ENCODE measurements at places on chromosomes 3 and 15.

DNA sequence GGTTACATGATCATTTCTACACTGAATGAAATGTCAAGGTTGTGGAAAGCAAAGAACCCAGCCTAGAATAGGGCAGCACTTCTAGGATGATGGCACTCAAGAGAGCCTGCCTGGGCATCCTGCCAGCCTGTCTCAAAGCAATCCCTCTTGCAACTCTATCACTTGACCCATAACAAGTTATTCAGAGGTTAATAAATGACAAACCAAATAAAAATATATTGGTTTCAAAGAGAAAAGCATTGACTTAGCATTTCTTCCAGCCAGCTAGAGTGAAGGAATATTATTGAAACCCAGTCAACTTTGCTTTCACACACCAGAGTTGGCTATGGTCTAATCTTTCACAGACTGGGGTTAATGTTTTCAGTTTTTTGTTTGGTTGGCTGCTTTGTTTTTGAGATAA lies 214.6 kb upstream of the UBE2E2 start:
- ATAC-seq: no peak

- no peak for ATAC-seq
These were observed 907.4 kb downstream of the MCTP2 start for GRCh38 chr15:95138604-95139270.

DNA sequence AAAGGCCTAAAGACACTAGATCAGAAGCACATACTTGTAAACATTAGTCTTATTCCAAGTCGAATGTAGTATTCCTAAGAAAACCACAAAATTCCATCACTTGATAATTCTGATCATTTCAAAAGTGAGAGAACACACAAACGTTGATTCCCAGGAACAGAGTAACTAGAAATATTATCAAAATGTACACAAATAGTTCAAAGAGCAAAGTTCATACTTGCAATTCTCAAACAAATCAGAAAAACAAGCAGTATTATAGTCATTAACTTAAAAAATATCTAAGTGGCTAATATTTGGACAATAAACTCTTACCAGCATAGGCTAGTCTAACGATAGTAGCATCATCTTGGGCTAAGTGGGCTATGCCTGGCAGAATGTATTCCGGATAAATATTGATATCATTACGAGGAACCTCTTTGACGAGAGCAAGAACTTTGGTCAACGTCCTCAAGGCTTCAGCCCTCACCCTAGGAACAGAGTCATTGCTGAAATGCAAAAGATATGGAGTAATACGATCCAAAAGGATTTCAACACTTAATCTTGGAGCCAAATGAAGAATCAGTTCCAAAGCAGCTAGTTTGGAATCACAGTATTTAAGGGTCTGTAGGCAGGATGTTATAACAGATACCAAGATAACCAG lies 13.3 kb downstream of the PIK3R4 start:
- no peak for ATAC-seq

- no peak for ATAC-seq
These were observed 93.1 kb downstream of the AKAP13 start for GRCh38 chr15:85473455-85473854.

DNA sequence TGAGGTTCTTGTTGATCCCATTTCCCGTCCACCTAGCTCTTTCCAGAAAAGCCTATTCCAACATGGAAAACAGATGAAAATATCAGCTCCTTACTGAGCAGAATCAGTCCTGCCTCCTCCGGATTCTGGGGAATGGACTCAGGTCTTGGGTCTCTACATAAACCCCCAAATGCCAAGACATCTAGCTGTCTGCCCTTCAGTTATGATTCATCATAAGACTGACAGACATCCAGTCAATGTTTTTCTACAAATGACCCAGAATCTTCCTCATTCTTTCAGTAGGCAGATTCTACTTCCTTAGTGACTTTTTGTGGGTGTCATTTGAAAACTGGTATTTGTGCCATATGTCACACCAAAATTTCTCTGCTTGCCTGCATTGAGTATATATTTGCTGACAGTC lies 103.0 kb upstream of the TGFBR2 start:
- ATAC-seq: no peak

DNA sequence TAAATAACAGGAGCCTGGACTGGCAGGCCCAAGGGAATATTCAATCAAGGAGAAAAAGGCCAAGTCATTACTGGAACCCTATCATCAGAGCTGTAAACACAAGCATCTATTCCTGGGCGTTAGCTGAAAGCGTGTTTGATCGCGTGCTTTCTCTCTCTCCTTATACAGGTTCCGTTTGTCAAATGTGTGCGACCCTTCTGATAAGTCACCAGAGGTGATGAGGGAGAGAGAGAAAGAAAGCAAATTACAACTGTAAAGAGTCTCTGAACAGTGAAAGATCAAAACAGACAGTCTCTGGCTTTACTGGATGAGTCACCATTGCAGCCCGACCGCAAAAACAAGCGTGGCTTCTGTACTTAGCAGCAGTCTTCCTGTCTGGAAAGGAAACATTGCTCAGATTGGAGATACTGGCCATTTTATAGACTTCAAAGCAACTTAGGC lies 39.5 kb upstream of the TPRG1 start:
- ATAC-seq: peak; percentile 92

GRCh38 chr15:101112336-101113113 lies 139.3 kb downstream of the CHSY1 start:
- peak; percentile 58 for ATAC-seq

DNA sequence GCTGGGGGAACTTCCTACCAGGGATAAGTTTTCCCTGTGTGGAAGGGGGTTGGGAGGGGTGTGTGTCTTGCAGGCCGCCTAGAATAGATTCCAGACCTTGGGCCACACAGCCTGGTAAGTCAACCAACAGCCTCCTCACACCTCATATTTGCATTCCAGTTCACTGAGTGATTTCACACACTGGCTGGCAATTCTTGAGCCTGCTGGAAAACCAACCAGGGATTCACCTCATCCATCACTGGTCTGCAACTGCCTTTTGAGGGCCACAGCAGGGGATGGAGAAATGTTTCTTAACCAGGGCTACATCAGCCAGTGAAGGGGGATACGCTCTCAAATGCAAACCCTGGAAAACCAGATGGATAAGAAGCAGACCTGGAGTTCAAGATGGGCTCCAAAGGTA lies 2.0 kb downstream of the FSTL1 start:
- ATAC-seq: no peak

Measured in esophagus mucosa (tissue), 1 donor.